Suppressor macrophage treated with lipopolysaccharide for 4 hours (primary cell): ENCODE measurements at places on chromosomes 5 and 9.
A peak's percentile ranks its signal among the peaks of the same experiment; 100 is the strongest.

GRCh38 chr5:149356391-149356790 lies 1.5 kb upstream of the PCYOX1L start:
- DNase-seq, result no peak

GRCh38 chr9:70480405-70480980 lies 66.0 kb upstream of the KLF9 start:
- no peak for DNase-seq

- no peak for DNase-seq
Observed at GRCh38 chr5:116229131-116229689, 144.4 kb downstream of the COMMD10 start.

GRCh38 chr5:16144416-16144815 lies 35.2 kb downstream of the MARCHF11 start:
- no peak for DNase-seq

GRCh38 chr9:8762479-8763085 lies 963.0 kb upstream of the DMAC1 start:
- DNase-seq, result no peak

DNA sequence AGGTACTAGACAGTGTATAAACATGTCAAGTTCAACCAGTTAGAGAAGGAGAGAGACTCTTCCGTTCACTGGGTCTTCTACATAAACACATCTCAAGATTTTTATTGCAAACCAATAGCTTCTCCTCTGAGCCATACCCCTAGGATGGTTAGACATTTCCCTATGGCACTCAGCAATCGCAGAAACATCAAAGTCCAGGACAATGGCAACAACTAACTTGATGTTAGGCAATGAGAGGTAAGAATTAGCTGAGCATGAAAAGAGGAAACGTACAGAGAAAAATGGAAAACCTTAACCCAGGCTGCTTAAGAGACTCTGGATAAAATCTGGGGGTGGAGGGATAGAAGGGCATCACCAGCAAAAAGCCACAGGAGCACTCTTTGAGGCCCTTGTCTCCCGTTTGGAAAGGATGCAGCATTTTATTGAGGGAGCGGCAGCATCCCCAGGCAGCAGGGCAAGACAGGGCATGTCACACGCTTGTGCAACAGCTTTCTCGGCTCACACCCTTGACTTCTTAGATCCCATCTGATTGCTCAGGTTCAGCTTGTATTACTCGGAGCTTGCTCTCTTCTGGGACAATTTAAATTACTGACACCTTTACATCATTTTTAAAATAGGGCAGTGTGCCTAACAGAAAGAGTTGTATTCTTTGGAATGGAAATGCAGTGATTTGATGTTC lies 8.6 kb upstream of the PSAT1 start:
- no peak for DNase-seq

DNA sequence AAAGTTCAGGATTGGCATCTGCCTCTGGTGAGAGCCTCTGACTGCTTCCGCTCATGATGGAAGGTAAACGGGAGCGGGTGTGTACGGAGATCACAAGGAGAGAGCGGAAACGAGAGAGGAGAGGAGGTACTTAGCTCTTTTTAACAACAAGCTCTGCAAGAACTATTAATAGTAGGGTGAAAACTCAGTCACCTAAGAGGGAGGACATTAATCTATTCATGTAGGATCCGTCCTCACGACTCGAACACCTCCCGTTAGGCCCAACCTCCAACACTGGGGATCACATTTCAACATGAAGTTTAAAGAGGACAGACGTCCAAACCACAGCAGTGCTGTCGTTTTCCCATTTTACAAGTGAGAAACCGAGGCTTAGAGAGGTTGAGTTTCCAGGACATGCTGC lies 173.7 kb downstream of the SLC28A3 start:
- DNase-seq, result no peak

GRCh38 chr9:86945728-86946200 lies 1.5 kb downstream of the GAS1 start:
- peak; percentile 9 for DNase-seq

DNA sequence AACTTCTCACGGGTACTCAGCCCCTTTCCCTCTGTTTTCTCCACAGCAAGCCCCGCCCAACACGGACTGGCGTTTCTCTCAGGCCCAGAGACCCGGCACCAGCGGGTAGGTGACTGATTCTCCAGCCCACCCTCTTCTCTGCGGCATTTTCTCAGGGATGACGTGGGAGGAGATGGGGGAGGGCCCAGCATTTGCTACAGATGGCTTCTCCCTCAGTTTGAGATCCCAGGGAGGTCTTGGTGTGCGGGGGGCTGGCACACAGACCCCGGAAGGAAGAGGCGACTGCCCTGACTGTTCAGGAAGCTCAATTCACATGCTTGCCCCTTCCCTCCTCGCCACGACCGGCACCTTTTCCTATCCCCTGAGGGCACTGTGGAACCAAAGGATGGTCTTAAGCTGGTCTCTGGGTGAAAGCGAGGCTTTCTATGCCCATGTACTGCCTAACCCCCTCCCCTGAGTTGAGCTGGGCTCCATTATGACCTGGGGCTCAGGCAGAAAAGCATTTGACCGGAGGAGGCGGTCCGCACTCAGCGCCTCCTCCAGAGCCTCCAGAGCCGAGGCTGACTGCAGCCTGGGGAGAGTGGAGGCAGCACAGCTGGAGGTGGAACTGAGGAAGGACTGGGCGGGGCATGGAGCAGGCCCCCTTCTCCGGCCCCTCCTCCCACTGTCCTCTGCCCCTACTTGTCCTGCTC lies 6.0 kb downstream of the PCDHGC5 start:
- DNase-seq, result no peak

DNA sequence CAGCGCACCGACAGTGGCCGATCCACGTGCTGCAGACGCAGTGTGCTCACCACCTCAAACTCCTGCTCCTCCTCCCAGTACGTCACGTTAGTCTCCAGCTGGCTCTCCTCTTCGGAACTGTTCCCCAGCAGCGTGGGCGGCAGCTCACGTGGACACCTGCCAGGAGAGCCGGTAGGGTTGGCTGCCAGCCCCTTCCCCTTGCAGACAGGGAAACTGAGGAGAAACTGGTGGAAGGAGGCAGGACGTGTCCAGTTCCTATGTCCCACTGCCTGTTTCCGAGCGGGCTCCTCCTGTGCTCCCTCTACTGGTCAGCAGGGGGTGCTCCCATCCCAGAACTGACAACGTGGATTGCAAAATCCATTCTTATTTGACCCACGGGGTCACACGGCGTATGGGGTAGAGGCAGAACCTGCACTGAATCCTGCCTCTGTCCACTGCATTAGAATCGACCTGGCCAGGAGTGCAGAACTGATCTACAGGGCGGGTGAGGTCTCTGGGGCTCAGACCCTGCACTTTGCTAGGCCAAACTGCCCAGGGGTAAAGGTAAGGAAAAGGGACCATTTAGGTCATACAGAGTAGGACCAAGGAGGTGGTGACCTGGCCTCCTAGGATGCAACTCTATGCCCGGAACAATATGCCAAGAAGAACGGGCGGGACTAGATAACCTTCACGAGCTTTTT lies 25.7 kb downstream of the PDGFRB start:
- peak; percentile 87 for DNase-seq

DNA sequence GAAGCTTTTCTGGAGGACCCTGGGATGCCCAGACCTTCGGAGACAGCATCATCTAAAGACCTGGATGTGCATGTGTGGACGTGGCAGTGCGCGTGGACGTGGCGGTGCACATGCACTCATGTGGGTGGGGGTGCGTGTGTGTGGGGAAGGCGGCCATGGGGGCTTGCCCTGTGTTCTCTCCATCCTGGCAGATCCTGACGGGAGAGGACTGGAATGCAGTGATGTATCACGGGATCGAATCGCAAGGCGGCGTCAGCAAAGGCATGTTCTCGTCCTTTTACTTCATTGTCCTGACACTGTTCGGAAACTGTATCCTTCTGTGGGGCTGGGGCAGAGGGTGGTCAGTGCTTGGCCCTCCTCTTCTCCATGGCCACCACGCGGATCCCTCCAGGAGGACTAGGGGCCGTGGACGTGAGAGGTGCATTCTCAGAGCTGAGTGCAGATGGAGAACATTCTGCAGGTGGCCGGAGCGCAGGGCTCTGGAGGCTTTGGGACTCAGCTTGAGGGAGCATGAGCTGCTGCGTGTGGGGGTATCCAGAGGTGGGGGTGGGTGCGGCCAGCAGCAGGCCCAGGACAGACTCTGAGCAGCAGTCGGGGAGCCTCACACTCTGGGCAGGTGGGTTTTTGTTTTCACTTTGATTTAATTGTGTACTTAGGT lies 129.1 kb downstream of the CACNA1B start:
- DNase-seq, result no peak

DNA sequence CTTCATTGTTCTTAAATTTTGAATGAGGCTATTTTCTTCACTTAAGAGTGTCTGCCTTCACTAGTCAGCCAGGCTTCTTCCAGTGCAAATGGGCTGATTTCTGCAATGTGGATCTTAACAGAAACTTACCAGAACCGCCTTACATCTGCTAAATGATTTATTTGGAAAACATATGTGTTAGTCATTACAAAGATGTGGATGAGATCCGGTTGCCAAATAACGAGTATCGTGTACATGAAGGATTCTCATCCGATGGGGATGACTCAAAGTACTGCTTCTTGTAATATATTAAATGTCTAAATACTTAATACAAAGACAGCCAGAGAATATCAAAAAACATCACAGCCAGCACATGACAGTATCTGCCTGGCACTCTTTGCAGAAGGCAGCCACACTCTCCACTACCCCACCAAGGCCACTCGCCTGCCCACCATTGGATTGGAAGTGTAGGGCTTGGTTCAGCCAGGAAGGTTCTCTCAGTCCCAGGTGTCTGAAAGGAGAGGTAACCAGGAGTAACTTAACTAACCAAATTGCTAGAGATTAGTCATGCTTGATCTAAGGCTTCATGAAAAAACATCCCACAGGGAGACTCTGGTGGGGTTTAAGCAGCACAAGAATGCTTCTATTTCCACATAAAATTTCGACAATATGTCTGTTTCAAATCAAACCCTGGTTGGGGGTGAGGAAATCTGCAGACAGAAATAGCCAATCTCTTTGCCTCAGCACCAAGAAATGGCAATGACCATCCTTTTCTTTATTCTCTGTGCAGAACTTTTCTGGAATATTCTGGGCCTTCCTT lies 174.8 kb downstream of the GADD45G start:
- no peak for DNase-seq

GRCh38 chr5:107776922-107777740 lies 106.4 kb upstream of the EFNA5 start:
- no peak for DNase-seq

DNA sequence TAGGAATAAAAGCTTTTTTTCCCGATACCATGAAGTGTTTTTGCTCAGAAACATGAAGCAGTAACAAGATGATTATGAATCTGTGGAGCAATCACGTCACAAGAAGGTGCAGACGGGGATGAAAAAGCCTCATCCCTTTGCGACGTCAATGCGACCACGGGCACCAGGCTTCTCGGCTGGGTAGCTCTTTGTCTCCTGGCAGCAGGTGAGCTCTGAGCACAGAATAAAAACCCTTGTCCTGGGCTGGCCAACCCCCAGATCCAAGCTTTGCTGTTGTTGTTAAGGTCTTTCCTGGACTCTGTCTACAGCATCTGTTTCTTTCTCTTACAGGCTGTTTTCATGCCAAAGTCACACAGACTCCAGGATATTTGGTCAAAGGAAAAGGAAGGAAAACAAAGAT lies 113.8 kb downstream of the ANKRD18B start:
- no peak for DNase-seq

- DNase-seq, result no peak
Observed at GRCh38 chr5:53871050-53871449, 310.6 kb downstream of the NDUFS4 start.

DNA sequence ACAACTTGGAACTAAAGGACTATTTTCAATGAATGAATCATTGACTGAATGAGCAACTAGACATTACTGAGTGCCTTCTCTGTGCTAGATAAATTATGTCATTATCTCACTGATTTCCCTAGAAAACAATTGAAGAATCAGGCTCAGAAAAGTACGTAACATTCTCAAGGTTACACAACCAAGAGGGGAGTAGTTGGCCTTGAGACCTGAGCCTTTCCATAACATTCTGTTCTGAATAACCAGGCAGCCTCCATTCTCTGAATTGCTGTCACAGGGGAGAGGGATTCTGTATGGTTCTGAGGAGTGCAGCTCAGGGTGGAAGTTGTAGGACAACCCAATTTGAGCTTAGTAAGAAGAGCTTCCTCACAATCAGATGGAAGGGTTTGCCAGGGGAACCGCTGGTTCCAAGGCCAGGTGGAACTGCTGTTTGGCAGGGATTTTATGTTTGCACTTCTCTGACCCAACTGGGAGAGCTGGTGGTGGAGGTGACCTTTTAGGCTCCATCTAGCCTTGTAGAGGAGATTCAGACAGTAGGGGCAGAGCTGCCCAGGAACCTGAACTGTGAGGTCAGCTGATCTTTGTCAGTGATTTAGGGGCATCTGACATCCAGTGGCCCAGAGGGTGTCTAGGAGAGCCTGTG lies 16.3 kb downstream of the POLR1E start:
- DNase-seq, result no peak

DNA sequence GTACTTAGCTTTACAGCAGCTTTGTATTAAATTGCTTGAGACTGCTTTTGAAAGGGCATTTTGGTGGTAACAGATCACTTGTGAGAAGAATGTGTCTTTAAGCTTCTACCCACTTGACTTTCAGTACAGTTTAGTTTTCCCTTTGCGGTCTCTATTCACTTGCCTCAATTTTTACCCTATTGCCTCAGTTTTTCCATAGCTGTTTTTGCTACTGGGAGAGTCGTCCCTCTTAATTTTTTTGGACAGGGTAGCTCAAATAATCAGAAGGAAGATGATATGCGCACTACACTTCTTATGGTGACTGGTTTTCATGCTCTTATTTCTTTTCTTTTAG lies 18.8 kb downstream of the UGCG start:
- DNase-seq, result no peak

GRCh38 chr9:82890865-82891264 lies 172.1 kb downstream of the RASEF start:
- DNase-seq, result no peak

- DNase-seq, result no peak
Observed at GRCh38 chr5:73534011-73534644, 31.3 kb downstream of the ANKRA2 start.

- DNase-seq, result no peak
Observed at GRCh38 chr5:8517456-8517855, 648.5 kb downstream of the MTRR start.

- no peak for DNase-seq
Observed at GRCh38 chr5:34609951-34610441, 46.1 kb upstream of the RAI14 start.

DNA sequence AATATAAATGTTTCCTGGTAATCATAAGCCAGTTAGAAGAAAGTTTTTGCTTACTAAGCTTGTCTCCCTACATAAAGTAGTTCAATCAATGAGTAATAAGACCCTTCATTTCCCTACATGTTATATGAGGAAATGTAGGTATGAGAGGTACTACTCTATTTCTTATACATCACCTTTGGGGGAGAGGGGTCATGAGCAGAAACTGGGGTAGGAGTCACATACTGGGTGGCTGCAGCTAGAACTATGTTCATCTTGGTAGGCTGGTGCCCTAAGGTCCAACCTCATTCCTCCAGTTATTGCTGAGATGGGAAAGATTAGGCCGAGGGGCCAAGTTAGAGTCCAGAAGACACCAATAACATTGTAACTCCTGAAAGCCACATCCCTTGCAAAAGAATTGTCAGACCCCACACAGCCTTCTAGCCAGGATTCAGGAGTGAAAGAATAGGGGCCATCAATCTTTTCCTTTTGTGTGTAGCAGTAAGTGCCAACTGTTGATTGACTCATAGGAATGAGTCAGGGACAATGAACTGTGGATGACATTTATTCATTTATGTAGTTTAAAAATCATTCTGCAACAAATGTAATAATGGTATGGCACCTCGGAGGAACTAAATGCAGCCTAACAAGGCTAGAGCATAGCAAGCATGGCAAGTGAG lies 21.6 kb upstream of the SREK1 start:
- DNase-seq, result no peak

GRCh38 chr9:99592834-99593574 lies 228.7 kb upstream of the NR4A3 start:
- peak; percentile 52 for DNase-seq
